ENCODE measurements at places on chromosomes 7 and 10.

DNA sequence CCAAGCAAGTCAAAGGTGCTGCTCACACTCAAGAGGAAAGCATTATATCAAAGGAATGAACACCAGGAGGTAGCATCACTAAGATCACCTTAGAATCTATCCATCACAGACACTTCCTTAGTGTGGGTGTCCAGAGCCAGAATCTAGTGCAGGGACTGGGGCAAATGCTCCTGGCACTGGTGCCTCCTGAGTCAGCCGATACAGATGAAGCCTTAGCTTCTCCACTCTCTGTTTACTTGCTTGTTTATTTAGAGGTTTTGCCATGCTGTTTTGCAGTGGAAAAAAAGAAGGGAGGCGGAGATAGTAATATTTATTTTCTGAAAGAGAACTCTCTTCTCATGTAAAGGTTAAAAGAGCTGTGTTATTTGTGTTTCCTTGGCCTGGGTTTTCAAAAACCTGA, 303.1 kb downstream of the WDR11 start:
- no peak overlapping the region for H3K4me3 ChIP-seq
- H3K36me3 ChIP-seq = no peaks in the 10 kb centered on the region
- peak overlapping the region; percentile 75 for H3K27ac ChIP-seq
- H3K27me3 ChIP-seq = no peaks in the 10 kb centered on the region

DNA sequence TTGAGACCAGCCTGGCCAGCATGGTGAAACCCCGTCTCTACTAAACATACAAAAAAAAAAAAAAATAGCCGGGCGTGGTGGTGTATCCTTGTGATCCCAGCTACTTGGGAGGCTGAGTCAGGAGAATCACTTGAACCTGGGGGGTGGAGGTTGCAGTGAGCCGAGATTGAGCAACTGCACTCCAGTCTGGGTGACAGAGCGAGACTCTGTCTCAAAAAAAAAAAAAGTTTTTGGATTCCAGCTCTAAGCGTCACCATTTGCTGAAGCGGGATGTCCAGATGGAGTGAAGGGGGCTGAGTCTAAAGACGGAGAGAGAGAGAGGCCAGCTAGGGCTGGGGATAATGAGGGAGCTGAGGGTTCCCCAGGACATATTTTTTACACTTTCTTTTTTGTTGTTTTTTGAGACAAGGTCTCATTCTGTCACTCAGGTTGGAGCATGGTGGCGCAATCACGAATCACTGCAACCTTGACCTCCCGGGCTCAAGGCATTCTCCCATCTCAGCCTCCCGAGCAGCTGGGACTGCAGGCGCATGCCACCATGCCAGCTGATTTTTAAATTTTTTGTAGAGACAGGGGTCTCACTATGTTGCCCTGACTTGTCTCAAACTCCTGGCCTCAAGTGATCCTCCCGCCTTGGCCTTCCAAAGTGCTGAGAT, 9.4 kb upstream of the HK1 start:
- H3K4me1 ChIP-seq = no peaks in the 10 kb centered on the region
- no peak for DNase-seq
- no peak overlapping the region for H3K27ac ChIP-seq
- H3K36me3 ChIP-seq = no peaks in the 10 kb centered on the region
- no peak overlapping the region for H3K4me3 ChIP-seq
- peaks cover 12% of the 10 kb centered on the region for H3K27me3 ChIP-seq

DNA sequence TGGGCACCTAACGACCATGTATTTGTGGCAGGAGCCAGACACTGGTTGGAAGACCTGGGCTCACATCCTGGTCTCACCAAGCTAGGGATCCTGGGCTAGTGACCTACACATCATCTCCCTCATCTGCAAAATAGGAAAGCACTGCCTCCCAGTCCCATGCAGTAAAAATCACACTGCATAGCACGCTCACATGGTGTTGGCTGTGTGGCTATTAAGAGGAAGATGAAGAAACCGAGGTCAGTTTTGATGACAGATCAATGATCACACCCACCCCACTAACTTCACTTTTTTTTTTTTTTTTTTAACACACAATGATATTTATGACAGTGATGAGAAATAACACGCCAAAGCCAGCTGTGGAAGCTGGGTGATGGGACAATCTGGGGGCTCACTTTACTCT, 146.5 kb downstream of the RNF216 start:
- DNase-seq = no peak
- H3K27me3 ChIP-seq = no peaks in the 10 kb centered on the region
- peaks cover 64% of the 10 kb centered on the region for H3K4me1 ChIP-seq
- peaks cover 5% of the 10 kb centered on the region for H3K36me3 ChIP-seq
- no peak overlapping the region for H3K4me3 ChIP-seq

DNA sequence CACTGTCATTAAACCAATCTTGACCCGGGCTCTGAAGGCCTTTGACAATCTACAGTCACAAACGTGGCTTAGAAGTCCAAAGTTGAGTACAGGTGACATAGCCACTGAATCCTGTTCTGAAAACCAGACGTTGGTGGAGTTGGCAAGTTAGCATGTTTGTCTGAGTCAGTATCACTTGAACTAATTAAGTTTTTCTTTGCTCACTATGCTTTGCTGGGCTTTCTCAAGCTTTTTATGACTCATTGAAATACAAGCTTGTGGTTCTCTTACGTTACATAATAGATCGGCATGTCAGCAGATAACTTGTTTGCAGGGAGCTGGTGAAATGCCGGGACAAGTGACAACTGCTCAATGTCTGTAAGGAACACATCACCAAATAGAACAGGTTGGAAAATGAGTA, 53.8 kb downstream of the ARL5B start:
- no peak overlapping the region for H3K27ac ChIP-seq
- H3K4me1 ChIP-seq = no peaks in the 10 kb centered on the region
- no peaks in the 10 kb centered on the region for H3K36me3 ChIP-seq
- no peaks in the 10 kb centered on the region for H3K27me3 ChIP-seq

DNA sequence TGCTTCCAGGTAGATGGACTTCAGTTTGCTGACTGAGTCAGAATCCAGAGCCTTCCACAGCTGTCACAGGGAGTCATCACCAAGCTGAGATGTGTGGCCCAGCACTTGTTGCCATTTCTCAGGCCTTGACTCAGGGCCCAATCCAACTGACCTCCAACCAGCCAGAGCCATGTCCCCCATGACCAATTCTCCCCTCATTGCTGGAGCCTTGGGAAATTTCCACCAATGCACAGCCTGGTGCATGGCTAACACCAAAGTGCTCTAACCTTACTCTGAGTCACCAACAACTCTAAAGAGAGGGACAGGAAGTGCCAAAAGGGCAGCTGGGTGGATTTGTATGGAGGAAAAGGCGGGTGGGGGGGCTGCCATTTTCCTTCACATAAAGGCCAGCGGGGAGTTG, 13.4 kb upstream of the GLI3 start:
- no peaks in the 10 kb centered on the region for H3K27me3 ChIP-seq
- H3K27ac ChIP-seq = no peak overlapping the region
- no peak for DNase-seq
- H3K4me1 ChIP-seq = no peaks in the 10 kb centered on the region
- no peak overlapping the region for H3K4me3 ChIP-seq

GRCh38 chr7:50908628-50909290, 126.1 kb upstream of the GRB10 start:
- DNase-seq = no peak
- peaks cover 4% of the 10 kb centered on the region for H3K27me3 ChIP-seq
- H3K4me1 ChIP-seq = no peaks in the 10 kb centered on the region

GRCh38 chr7:107708956-107709355, 35.0 kb upstream of the CBLL1 start:
- no peaks in the 10 kb centered on the region for H3K36me3 ChIP-seq
- H3K4me3 ChIP-seq = no peak overlapping the region
- DNase-seq = no peak
- H3K4me1 ChIP-seq = no peaks in the 10 kb centered on the region

DNA sequence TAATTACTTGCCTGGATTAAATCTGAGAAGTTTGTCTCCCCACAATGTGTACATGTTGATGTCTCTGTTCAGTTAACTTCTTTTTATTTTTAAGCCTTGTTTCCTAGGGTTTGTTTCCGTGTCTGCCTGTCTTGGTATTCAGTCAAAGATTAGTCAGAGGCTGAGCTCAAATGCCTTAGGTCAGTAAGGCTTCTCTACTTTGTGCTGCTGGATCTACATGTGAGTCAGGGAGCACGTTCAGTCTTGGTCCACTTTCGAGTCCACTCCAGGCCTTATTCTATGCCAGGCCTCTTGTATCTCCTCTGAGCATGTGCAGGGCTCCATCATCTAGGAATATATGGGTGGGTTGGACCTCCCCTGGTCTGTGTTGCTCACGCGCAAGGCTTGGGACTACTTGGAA, 93.3 kb upstream of the FZD8 start:
- H3K4me3 ChIP-seq = no peak overlapping the region
- no peaks in the 10 kb centered on the region for H3K36me3 ChIP-seq
- H3K27me3 ChIP-seq = peaks cover 5% of the 10 kb centered on the region
- H3K27ac ChIP-seq = no peak overlapping the region
- no peak for DNase-seq

DNA sequence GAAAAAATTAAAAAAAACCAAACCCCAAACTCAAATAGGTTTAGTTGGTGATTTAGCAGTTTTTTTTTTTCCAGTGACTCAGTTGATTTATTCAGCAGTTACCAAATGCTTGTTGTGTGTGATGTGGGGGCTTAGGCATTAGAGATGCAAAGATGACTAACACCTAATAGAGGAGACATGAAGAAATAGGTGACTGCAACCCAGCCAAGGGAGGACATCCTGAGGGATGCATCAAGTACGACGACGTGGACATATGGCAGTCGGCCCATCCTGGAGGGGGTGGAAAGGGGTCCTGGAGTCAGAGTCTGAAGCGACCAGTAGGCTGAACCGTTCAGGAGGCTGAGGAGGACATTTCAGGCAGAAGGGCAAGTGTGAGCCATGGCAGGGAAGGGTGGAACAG, 35.5 kb downstream of the LRMDA start:
- H3K4me1 ChIP-seq = peaks cover 45% of the 10 kb centered on the region
- H3K27ac ChIP-seq = no peak overlapping the region
- H3K4me3 ChIP-seq = no peak overlapping the region
- no peaks in the 10 kb centered on the region for H3K36me3 ChIP-seq
- DNase-seq = no peak

DNA sequence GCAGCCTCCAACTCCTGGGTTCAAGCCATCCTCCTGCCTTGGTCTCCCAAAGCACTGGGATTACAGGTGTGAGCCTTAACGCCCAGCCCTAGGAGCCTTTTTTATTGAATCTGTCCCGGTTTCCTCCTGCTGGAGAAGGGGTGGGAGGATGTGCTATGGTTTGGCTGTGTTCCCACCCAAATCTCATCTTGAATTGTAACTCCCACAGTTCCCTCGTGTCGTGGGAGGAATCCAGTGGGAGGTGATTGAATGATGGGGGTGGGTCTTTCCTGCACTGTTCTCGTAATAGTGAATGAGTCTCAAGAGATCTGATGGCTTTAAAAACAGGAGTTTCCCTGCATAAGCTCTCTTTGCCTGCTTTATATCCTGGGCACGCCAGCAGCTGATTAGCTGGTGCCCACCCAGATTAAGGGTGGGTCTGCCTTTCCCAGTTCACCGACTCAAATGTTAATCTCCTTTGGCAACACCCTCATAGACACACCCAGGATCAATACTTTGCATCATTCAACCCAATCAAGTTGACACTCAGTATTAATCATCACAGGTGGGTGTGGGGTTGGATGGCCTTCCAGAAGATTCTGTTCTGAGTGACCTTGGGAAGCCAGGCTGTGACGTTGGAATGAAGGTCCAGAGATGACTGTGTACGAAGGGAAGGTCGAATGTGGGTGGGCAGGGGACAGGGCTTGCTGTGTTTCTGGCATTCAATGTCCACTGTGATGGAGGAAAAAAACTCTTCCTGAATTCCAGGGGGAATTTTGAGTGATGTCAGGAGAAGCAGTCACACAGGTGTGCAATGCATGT, 33.8 kb upstream of the CUX1 start:
- peaks cover 18% of the 10 kb centered on the region for H3K27me3 ChIP-seq
- peaks cover 17% of the 10 kb centered on the region for H3K4me1 ChIP-seq
- H3K4me3 ChIP-seq = no peak overlapping the region
- DNase-seq = no peak

DNA sequence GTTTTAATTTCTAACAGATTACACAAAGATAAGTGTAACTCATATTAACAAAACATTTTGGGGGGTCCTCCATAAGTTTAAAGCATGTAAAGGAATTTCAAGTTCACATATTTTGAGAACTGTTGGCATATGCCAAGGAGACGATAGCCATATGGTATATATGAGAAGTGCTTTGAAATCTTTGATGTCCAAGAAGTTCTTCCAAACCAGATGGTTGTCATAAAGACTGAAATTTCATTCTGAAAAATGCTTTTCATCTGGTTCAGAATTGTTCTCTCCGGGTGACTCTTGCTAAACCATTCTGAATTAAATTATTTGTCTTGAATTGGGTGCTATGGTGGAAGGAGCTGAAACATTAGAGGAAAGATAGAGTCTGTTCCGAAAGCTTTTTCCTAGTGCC, 513.0 kb upstream of the AKR1E2 start:
- no peak overlapping the region for H3K4me3 ChIP-seq
- H3K27me3 ChIP-seq = no peaks in the 10 kb centered on the region
- H3K36me3 ChIP-seq = no peaks in the 10 kb centered on the region
- H3K4me1 ChIP-seq = peaks cover 5% of the 10 kb centered on the region
- no peak for DNase-seq

DNA sequence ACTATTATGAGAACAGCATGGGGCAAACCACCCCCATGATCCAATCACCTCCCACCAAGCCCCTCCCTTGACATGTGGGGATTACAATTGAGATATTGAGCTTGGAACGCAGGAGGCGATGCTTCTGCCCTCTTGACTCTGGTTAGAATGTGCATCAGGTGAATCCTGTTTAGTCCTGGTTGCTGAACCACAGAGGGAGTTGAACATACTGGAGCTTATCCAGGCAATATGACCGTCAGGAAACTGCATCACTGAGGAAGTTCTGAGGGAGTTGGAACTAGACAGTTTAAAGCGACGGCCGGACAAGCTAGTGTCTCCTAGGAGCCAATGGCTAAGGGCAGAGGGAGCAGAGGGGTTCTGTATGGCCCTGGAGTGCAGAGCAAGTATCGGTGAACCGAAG, 31.8 kb upstream of the GARS1 start:
- peaks cover 14% of the 10 kb centered on the region for H3K36me3 ChIP-seq
- no peak overlapping the region for H3K27ac ChIP-seq
- H3K4me1 ChIP-seq = peaks cover 21% of the 10 kb centered on the region
- no peak for DNase-seq
- H3K4me3 ChIP-seq = no peak overlapping the region

DNA sequence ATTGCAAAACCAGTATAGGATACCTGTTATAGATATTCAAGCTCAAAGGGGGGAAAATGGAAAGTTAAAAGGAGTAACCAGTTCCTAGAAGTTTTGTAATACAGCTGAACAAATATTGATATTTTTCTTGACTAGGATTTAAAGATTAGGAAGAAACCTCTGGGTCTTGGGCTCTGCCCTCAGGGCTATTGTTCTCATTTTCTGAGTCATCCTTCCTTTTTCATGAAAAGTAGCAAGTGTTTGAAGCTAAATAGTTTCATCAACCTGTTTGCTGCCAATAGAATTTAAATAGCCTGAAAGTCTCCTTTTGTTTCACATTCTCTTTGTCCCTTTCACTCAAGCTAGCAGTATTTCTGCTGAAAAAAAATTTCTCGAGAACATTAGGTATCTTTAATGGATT, 1061.1 kb upstream of the GHITM start:
- H3K27ac ChIP-seq = no peak overlapping the region
- H3K27me3 ChIP-seq = no peaks in the 10 kb centered on the region
- no peak overlapping the region for H3K4me3 ChIP-seq
- no peaks in the 10 kb centered on the region for H3K36me3 ChIP-seq

Data from type B pancreatic cell (in vitro differentiated cells).